ENCODE measurements at places on chromosomes 12 and 14.

- no peak for DNase-seq
Measured at GRCh38 chr14:57417228-57417627, 26.8 kb downstream of the NAA30 start.

DNA sequence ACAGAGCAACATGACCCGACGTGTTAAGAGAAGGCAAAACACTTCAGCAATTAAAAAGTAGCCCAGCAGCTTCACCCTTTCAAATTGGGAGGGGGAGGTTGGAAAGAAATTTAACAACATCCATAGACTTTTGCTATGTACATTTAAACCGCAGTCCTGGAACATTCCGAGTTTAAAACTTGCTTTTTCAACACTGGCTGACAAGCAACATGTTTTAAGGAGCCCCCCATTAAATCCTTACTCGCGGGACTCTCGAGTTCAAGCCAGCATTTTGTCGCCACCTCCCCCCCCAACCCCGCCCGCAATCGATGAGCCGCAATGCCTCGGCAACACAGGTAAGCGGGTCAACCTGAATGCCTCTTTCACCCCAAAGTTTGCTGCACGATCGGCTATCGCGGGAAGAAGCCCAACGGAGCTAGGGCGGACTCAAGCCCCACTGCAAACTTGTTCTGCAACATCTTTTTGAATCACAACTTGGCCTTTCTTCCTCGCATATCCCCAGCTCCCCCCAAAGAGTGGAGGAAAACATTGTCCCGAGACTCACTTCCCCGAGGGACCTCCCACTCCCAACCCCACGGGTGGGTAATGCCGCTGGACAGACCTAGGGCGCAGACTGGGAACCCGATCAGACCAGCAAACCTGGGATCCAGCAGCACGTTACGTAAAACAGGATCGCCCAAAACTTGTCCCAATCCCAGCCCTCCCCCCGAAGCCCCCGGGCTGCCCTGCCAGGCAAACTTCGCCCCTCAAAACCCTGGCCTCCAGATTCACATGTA is 777 bp downstream of the ZFP36L1 start:
- DNase-seq: no peak

DNA sequence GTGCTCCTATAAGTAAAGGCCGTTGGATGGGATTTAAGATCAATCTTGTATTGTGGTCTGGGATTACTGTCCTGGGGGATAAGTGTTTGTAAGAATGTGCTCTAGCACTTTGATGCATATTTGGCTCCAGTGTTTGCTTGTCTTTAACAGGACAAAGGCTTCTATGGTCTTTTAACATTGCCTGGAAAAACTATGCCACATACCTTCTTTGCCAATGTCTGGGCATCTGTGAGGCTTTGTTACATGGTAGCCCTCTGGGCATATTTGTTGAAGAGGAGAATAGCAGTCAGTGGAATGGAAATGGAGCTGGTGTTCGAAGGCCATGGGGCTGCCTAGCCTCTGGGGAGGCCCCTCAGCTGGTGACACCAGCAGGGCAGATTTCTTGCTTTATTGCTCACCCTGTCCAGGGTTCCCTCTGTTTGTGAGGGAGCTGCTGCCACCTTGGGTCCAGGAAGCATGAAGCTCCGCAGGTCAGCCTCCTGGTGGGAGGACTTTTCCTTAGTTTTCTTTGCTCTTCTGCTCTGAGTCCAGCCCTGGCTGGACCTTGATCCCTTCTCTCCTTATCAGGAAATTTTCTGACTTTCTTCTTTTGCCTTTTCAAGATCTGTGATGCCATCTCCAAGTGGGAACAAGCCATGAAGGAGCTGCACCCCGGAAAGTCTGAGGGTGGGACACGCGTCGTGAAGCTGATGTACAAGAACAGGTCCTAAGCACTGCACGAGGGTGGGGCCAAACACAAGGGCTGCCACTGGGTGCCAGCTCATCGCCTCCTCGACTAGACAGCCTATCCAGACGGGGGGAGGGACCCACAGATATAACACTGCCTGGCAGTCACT is 19.5 kb downstream of the PIGH start:
- no peak for DNase-seq

GRCh38 chr12:29737644-29738043 is 46.1 kb downstream of the TMTC1 start:
- no peak for DNase-seq

- DNase-seq: no peak
Measured at GRCh38 chr14:81521356-81521755, 12.3 kb downstream of the SEL1L start.

DNA sequence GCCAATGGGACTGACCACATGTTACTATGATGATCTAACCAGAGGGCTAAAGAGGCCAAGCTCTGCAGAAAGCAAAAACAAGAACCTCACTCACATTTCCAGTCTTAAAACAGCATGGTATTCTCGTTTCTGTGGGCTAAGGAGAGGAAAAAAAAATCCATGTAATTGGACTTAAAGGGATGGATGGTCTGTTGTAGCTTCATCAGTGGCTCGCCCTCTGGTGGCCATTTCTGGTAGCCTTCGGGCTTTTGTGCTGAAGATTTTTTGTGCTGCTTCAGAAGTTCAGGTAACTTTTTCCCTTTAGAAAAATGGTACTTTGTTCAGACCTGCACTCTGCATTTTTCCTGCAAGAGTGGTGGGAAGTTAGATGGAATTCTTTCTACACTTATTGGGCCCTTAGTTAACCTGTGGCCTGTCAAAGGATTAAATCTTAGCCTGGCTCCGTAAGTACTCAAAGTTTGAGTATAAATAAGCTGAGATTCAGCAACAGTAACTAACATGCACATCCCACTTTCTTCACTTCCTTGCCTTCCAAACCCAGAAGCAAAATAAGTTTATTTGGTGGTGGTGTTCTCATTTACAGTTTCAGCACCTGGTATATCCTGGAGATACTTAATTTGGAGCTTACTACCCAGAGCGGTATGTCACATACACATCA is 22.3 kb downstream of the DCAF4 start:
- peak; percentile 43 for DNase-seq

GRCh38 chr12:86521870-86522269 is 265.7 kb upstream of the MGAT4C start:
- DNase-seq: no peak

- no peak for DNase-seq
Measured at GRCh38 chr12:30517320-30517719, 178.3 kb downstream of the IPO8 start.

GRCh38 chr12:68868043-68868790 is 60.2 kb downstream of the MDM2 start:
- DNase-seq: no peak

DNA sequence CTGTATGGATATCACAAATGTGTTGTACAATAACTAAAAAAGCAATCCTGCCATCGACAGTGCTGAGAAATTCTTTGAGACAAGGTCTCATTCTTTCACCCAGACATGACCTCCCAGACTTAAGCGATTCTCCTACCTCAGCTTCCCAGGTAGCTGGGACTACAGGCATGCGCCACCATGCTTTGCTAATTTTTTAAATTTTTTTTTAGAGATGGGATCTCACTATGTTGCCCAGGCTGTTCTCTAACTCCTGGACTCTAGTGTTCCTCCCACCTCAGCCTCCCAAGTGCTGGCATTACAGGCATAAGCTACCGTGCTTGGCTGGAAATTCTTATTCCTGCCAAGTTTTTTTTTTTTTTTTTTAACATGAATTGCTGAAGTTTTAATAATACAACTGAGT is 16.5 kb upstream of the NOXRED1 start:
- no peak for DNase-seq

All from stimulated activated CD8-positive, alpha-beta memory T cell treated with anti-CD3 and anti-CD28 coated beads, Interleukin-12 subunit alpha, Interleukin-12 subunit beta, amount 100 ng/mL, for 1 hour (primary cell).